ENCODE measurements at places on chromosomes 3 and 15. TPM values are rescaled to one million over a fixed set of nuclear protein-coding genes. Genes with fewer than 3 reads are reported as not detected.

DNA sequence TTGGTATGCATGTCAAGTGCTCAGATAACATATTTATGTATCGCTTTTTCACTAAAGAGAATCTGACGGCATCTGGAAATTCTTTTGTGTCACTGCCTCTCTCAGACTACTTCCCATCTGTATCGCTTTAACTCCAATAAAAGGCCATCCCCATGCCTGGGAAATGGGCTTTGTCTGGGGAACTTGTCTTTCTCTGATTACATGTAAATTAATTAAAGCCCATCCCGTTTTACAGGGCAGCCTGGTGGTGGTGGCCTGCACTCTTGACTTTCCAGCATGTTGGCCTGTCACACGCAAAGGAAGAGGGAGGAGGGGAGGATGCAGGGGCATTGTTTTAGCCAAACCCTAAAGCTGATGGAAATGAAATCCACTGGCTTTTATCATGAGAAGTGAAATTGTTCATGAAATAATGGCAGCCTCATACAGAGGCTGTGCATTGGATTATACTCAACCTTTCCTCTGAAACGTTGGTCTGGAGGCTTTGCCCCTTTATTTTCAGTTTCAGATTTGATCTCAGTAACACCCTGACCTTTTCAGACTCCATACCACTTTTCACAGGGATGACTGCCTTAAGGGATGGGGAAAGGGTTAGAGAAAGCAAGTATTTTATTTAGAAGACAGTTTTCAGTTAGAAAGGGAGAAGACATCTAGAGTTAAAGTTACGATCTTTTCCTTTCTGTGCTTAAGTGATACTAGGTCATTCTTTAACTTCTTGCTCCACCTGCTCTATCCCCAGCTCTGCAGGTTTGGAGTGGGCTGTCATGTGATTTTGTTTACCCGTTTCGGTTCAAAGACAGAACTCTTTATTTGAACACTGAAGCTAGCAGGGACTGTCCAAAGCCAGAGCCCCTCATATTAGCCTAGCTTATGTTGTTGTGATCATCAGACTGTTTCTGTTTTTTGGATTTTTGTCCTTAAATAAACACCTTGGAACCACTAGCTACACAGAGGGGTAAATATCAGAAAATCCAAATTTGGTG is 94.6 kb upstream of the CTDSPL start:
- DNase-seq, result no peak
- H3K27ac ChIP-seq, result no peak overlapping the region
- no peaks in the 10 kb centered on the region for H3K36me3 ChIP-seq
- peaks cover 58% of the 10 kb centered on the region for H3K27me3 ChIP-seq

GRCh38 chr3:113783463-113783862 is 36.6 kb downstream of the ATP6V1A start:
- no peaks in the 10 kb centered on the region for H3K36me3 ChIP-seq
- H3K27ac ChIP-seq, result no peak overlapping the region
- DNase-seq, result no peak

SYNPR gene
- 0.90 TPM for total RNA-seq

DNA sequence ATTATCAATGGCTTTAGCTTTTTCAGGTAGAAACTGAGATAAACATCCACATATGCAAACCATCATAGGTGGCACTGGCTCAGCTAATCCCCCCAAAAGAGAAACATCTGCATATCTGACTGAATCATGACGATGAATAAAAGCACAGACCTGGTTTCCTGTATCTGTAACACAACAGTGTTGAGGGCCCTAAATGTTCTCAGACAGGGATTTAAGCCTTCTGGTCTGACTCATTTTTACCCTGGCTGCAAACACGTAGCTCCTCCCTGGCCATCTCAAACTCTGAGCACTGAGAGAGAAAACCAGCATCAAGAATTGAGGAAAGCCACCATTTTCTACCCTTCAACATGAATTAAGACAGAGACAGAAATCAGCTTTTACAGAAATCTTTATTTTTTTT is 35.2 kb downstream of the GLB1 start:
- peaks cover 12% of the 10 kb centered on the region for H3K36me3 ChIP-seq
- no peak overlapping the region for H3K4me3 ChIP-seq
- H3K27me3 ChIP-seq, result no peaks in the 10 kb centered on the region
- H3K4me1 ChIP-seq, result no peaks in the 10 kb centered on the region
- no peak for DNase-seq

DNA sequence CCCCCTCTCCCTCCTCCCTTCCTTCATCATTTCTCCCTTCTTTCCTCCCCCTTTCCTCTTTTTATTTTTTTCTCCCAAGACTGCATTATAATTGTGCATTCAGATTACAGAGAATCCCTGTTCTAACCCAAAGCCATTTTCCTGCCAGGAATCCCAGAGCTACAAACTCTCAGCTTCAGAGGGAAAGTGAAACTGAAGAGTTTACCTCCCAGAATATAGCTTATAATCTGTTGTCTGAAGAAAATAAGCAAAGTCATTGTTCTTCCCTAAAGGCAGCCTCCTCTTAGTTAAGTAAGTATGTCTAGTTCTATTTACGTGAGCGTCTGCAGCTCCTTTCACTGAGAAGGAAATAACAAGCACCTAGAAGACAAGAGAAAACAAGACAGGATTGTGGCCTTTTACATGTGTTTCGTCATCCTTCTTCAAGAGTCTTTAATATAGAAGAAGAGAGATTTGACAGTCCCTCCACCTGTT is 97.2 kb downstream of the CHST2 start:
- H3K27ac ChIP-seq, result no peak overlapping the region
- no peak for DNase-seq
- H3K27me3 ChIP-seq, result peaks cover 19% of the 10 kb centered on the region
- H3K4me3 ChIP-seq, result no peak overlapping the region

DNA sequence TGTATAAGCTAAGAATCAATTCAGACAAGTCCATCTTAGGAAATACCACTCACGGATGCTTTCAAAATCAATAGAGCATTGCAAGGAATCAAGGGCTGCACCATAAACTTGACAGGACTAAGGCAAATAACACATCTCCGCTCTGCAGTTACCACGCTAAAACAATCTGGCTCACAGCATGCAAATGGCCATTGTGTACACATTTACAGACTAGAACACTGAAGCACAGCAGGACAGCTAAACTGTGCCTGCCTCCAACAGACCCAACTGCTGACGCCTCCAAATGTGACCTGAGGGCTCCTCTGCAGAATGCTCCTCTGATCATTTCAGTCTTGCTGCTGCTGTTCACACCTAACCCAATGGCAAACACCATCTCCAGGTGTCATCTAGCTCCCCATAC is 104.3 kb downstream of the MEX3B start:
- no peaks in the 10 kb centered on the region for H3K36me3 ChIP-seq
- no peak overlapping the region for H3K27ac ChIP-seq
- H3K27me3 ChIP-seq, result peaks cover 21% of the 10 kb centered on the region

KLHL40 gene
- total RNA-seq, result not detected

- no peak overlapping the region for H3K4me3 ChIP-seq
- no peaks in the 10 kb centered on the region for H3K36me3 ChIP-seq
- H3K4me1 ChIP-seq, result no peaks in the 10 kb centered on the region
- no peak for DNase-seq
- H3K27me3 ChIP-seq, result no peaks in the 10 kb centered on the region
Measured at GRCh38 chr3:76402926-76403325, 617.6 kb upstream of the ZNF717 start.

- H3K36me3 ChIP-seq, result peaks cover 7% of the 10 kb centered on the region
- H3K4me1 ChIP-seq, result no peaks in the 10 kb centered on the region
- H3K4me3 ChIP-seq, result no peak overlapping the region
- no peak for DNase-seq
- no peaks in the 10 kb centered on the region for H3K27me3 ChIP-seq
- no peak overlapping the region for H3K27ac ChIP-seq
Measured at GRCh38 chr3:48756640-48757039, 39.6 kb upstream of the IP6K2 start.

DNA sequence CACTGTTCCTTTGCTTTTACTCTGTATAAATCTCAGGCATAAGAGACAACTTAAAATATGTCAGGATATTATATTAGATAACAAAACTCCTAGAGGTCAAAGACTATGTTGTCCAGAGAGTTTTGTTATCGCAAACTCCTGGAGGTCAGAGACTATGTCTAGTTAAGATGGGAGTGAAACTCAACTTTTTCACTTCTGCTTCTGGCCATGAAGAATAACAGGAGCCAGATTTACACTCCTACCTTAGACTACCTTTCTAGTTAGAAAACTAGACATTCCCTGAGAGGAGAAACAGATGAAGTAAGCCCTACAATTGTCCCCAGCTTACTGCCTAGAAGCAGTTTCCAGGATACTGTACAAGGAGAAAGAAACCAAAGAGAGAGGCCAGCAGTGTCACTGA is 255.4 kb upstream of the UBE2E1 start:
- H3K4me3 ChIP-seq, result no peak overlapping the region
- no peak for DNase-seq
- no peaks in the 10 kb centered on the region for H3K4me1 ChIP-seq
- no peak overlapping the region for H3K27ac ChIP-seq
- no peaks in the 10 kb centered on the region for H3K27me3 ChIP-seq
- no peaks in the 10 kb centered on the region for H3K36me3 ChIP-seq

GRCh38 chr3:61018807-61019206 is 232.4 kb downstream of the FHIT start:
- no peak overlapping the region for H3K4me3 ChIP-seq
- no peak overlapping the region for H3K27ac ChIP-seq
- H3K27me3 ChIP-seq, result no peaks in the 10 kb centered on the region
- no peaks in the 10 kb centered on the region for H3K36me3 ChIP-seq
- DNase-seq, result no peak

- no peak overlapping the region for H3K27ac ChIP-seq
- no peak overlapping the region for H3K4me3 ChIP-seq
- DNase-seq, result no peak
- H3K4me1 ChIP-seq, result no peaks in the 10 kb centered on the region
Measured at GRCh38 chr3:194810076-194810475, 124.4 kb downstream of the FAM43A start.

DNA sequence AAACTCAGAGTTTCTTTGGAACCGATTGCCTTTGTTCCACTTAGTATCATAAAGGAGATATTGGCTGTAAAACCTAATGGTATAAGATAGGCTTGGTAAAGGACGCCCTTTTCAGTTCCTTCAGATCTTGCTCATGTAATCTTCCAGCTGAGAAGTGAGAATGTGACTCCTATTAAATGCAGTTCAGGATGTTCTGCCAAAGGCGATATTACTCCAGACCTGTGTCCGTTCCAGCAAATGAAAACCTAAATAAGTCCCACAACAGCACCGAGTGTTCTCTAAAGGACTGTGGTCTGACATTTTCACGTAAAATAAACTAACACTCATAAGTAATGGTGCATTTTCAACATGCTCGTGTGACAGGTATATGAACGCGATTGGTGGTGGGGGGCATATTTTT is 276.2 kb downstream of the FEZF2 start:
- H3K4me3 ChIP-seq, result no peak overlapping the region
- H3K4me1 ChIP-seq, result no peaks in the 10 kb centered on the region

PP2D1 gene
- total RNA-seq, result not detected

DNA sequence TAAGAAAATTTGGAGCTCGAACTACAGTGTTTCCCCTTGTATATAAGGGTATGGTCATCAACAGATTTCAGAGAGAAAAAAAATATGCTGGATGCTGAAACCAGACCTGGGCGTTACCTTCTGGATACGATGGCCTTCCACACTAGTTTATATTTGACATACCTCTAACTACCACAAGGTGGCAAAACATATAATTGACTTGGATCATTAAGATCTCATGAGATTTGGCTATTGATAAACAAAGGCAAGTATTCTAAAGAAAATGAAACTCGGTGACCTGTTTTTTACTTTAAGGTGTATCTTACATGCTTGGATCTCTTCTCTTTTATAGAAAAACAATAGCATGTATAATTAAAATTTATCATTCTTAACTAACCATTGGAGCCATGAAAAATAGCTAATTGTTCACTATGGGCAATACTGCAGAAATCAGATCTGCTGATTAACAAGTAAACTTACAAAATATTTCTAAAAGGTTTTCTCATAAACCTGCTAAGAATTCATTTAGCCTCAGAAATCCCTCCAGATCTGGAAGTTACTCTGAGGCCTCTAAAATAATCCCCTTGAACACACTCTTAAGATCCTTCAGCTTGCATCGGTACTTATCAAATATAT is 300.6 kb upstream of the KCNH8 start:
- no peaks in the 10 kb centered on the region for H3K27me3 ChIP-seq
- no peaks in the 10 kb centered on the region for H3K4me1 ChIP-seq
- H3K4me3 ChIP-seq, result no peak overlapping the region

GRCh38 chr15:39784125-39784524 is 1.5 kb upstream of the FSIP1 start:
- H3K4me3 ChIP-seq, result peak overlapping the region; percentile 83
- H3K4me1 ChIP-seq, result peaks cover 11% of the 10 kb centered on the region
- no peak overlapping the region for H3K27ac ChIP-seq
- H3K36me3 ChIP-seq, result peaks cover 16% of the 10 kb centered on the region

VPS33B gene
- 18.4 TPM for total RNA-seq

FBN1 gene
- 0.93 TPM for total RNA-seq

LSG1 gene
- total RNA-seq, result 86.3 TPM

DNA sequence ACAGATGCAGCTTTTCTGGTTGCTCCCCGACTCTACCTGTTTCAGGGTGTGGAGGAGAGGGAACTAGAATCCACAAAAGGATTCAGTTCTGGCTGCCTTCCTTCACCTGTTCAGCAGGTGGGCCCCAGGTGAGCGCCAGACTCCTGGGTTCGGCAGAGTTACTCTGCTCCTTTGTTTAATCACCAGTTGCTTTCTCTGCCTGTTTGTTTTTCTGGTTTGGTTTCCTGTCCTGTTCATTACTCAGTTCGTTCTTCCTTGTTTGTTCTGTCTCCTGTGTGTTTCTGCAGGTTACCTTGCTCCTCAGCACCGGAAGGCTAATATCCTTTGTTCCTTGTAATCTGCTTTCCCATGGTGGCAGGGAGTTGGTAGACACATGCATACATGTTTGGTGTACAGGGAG is 508.5 kb upstream of the ATP11B start:
- peak; percentile 75 for DNase-seq
- H3K4me1 ChIP-seq, result peaks cover 34% of the 10 kb centered on the region
- peak overlapping the region; percentile 33 for H3K4me3 ChIP-seq
- no peaks in the 10 kb centered on the region for H3K27me3 ChIP-seq
- no peaks in the 10 kb centered on the region for H3K36me3 ChIP-seq
- H3K27ac ChIP-seq, result peak overlapping the region; percentile 89

- H3K27me3 ChIP-seq, result no peaks in the 10 kb centered on the region
- H3K4me3 ChIP-seq, result no peak overlapping the region
- peaks cover 36% of the 10 kb centered on the region for H3K4me1 ChIP-seq
- H3K36me3 ChIP-seq, result no peaks in the 10 kb centered on the region
- no peak for DNase-seq
Measured at GRCh38 chr15:74234598-74234875, 1.6 kb upstream of the CCDC33 start.

PAQR5 gene
- 1.8 TPM for total RNA-seq

PRICKLE2 gene
- 4.0 TPM for total RNA-seq

- no peak for DNase-seq
- H3K4me1 ChIP-seq, result no peaks in the 10 kb centered on the region
- no peak overlapping the region for H3K27ac ChIP-seq
- no peaks in the 10 kb centered on the region for H3K36me3 ChIP-seq
- H3K4me3 ChIP-seq, result no peak overlapping the region
- H3K27me3 ChIP-seq, result peaks cover 16% of the 10 kb centered on the region
Measured at GRCh38 chr3:112925969-112926368, 48.9 kb downstream of the CD200R1 start.

DNA sequence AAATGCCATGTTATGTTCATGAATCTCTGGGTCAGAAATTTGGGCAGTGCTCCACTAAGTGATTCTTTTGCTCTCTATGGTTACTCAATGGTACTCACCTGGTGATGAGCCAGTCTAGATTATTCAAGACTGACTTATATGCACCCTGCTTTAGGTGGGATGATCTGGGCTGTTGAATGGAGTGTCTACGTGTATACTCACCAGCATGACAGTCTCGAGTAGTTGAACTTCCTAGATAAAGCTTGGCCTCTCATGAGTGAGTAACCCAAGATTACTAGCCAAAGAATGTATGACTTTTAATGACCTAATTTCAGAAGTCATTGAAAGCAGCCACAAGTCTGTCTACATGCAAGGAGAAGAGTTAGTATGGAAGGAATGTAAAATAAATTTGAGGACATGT is 77.5 kb upstream of the CADM2 start:
- peaks cover 10% of the 10 kb centered on the region for H3K4me1 ChIP-seq
- H3K27me3 ChIP-seq, result no peaks in the 10 kb centered on the region
- no peak for DNase-seq
- no peak overlapping the region for H3K4me3 ChIP-seq
- H3K36me3 ChIP-seq, result no peaks in the 10 kb centered on the region

Measured in Calu3 (cell line).